ENCODE measurements at places on chromosomes 2 and 18. TPM values are rescaled to one million over a fixed set of nuclear protein-coding genes. Genes with fewer than 3 reads are reported as not detected.

TYMS gene
- total RNA-seq = 1.3 TPM

SERPINB3 gene
- not detected for total RNA-seq

- no peak overlapping the region for H3K4me3 ChIP-seq
- H3K27ac ChIP-seq = no peak overlapping the region
- no peaks in the 10 kb centered on the region for H3K4me1 ChIP-seq
- no peaks in the 10 kb centered on the region for H3K36me3 ChIP-seq
- DNase-seq = no peak
Observed at GRCh38 chr2:6674381-6674780, 191.3 kb downstream of the CMPK2 start.

GRCh38 chr18:48488388-48488850 is 50.4 kb upstream of the CTIF start:
- no peak overlapping the region for H3K27ac ChIP-seq
- no peak overlapping the region for H3K4me3 ChIP-seq
- no peaks in the 10 kb centered on the region for H3K36me3 ChIP-seq
- peak; percentile 70 for DNase-seq

DNA sequence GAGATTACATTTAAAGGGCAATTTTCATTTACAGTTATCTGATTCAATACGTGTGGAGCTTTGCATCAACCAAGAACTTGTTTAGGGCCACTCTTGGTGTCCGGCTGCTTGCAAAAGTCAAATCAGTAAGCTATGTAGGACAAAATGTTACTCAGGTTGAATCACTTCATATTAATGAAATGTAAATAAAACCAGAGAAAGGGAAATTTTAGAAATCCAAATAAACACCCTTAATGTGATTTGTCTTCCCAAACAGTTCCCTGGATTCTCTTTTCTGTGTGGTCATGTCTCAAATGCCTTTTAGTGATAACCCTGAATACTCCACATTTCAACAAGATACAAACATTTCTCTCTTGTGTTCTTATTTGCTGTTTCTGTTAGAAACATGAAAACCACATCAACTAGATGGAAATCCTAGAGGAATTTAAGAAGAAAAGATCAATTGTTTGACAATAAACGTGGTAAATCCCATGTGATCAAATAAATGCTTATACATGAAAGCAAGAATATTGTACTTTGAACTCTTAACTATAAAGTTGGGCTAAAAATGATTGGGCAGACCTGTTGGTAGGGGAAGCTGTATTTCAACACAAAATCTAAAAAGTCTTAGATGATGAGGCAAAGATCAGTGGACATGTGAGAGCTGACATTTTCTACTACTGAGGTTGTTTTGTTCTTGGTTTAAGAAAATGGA is 101.3 kb downstream of the CDC42EP3 start:
- H3K27me3 ChIP-seq = no peaks in the 10 kb centered on the region
- DNase-seq = no peak
- H3K36me3 ChIP-seq = no peaks in the 10 kb centered on the region
- no peaks in the 10 kb centered on the region for H3K4me1 ChIP-seq

GRCh38 chr2:120873958-120874887 is 138.6 kb downstream of the GLI2 start:
- H3K27ac ChIP-seq = no peak overlapping the region
- no peak for DNase-seq
- H3K27me3 ChIP-seq = no peaks in the 10 kb centered on the region
- H3K4me3 ChIP-seq = no peak overlapping the region

DNA sequence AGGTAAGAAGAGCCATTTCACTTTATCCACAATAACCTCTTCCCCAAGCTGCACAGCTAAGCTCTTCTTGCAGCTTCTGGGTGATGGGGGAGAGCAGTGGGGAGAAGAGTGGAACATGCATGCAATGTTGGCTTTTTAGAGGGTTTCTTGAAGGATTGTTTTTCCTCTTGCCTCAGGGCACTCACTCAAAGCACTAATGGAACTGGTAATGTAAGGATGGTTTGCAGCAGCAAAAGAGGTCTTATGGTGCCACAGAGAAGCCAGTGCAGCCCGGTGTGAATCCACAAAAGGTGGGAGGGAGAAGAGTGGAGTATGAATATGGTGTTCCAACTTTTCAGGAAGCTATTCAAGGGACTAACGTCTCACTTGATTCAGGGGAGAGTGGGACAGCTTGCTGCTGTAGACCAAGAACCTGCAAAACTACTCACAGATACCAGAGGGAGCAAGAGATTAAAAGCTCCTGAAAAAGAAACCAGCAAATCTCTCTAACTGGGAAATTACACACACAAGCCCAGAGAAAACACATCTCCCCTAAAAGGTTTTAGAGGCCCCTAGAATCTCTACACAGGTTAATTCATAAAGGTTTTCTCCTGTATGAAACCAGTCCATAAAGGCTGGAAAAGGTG is 116.4 kb downstream of the CHN1 start:
- no peak overlapping the region for H3K27ac ChIP-seq
- H3K36me3 ChIP-seq = no peaks in the 10 kb centered on the region
- no peak overlapping the region for H3K4me3 ChIP-seq
- H3K4me1 ChIP-seq = no peaks in the 10 kb centered on the region
- no peaks in the 10 kb centered on the region for H3K27me3 ChIP-seq
- DNase-seq = no peak

DNA sequence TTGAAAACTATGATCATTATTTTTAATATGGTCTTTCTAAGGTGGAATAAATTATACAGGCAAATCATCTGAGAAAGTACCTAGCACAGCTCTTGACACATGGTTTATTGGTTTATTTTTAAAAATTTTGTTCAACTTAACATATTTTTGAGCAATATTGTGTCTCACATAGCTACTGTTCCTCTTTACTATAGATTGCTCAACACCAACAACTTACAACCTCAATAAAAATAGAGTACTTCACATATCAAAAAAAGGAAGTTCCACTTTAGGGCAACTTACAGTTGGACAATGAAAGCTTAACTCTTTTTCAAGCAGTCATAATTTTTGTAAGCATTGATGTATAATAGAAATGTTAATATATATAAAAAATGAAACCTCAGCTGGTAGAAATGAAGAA is 440.9 kb upstream of the UBE2E3 start:
- H3K27me3 ChIP-seq = no peaks in the 10 kb centered on the region
- H3K27ac ChIP-seq = no peak overlapping the region
- no peaks in the 10 kb centered on the region for H3K36me3 ChIP-seq
- no peak overlapping the region for H3K4me3 ChIP-seq
- DNase-seq = no peak
- no peaks in the 10 kb centered on the region for H3K4me1 ChIP-seq

DNA sequence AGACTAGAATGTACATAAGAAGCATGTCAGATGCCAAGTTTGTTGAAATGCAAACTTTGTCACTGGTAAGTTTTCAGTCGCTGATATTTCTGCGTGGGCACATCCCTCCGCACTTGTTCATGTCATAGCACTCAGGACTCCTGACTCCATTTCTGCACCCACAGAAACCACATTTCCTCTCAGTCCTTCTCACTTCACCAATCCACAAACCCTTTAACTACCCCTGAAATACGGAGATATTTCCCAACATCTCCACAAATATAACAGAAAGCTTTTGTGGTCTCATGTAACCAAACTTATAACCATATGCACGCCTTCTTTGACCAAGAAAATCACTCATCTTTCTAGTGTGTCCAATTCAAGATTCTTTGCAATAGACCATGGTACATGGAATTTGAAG is 276.9 kb upstream of the ERBB4 start:
- H3K4me3 ChIP-seq = no peak overlapping the region
- H3K4me1 ChIP-seq = no peaks in the 10 kb centered on the region
- no peak for DNase-seq
- H3K36me3 ChIP-seq = no peaks in the 10 kb centered on the region
- H3K27me3 ChIP-seq = no peaks in the 10 kb centered on the region

RAB12 gene
- 55.0 TPM for total RNA-seq

GRCh38 chr18:7957297-7957696 is 390.2 kb downstream of the PTPRM start:
- DNase-seq = no peak
- no peaks in the 10 kb centered on the region for H3K27me3 ChIP-seq
- H3K4me1 ChIP-seq = no peaks in the 10 kb centered on the region
- H3K27ac ChIP-seq = no peak overlapping the region
- H3K36me3 ChIP-seq = no peaks in the 10 kb centered on the region

SNED1 gene
- 27.1 TPM for total RNA-seq

GRCh38 chr2:160142472-160142871 is 57.6 kb downstream of the ITGB6 start:
- H3K27ac ChIP-seq = peak overlapping the region; percentile 37
- H3K36me3 ChIP-seq = no peaks in the 10 kb centered on the region
- H3K27me3 ChIP-seq = no peaks in the 10 kb centered on the region
- no peak for DNase-seq
- no peak overlapping the region for H3K4me3 ChIP-seq
- no peaks in the 10 kb centered on the region for H3K4me1 ChIP-seq

GRCh38 chr2:44880125-44880483 is 61.4 kb upstream of the SIX3 start:
- no peak overlapping the region for H3K4me3 ChIP-seq
- peaks cover 12% of the 10 kb centered on the region for H3K27me3 ChIP-seq
- no peak for DNase-seq
- no peaks in the 10 kb centered on the region for H3K36me3 ChIP-seq
- no peaks in the 10 kb centered on the region for H3K4me1 ChIP-seq

DNA sequence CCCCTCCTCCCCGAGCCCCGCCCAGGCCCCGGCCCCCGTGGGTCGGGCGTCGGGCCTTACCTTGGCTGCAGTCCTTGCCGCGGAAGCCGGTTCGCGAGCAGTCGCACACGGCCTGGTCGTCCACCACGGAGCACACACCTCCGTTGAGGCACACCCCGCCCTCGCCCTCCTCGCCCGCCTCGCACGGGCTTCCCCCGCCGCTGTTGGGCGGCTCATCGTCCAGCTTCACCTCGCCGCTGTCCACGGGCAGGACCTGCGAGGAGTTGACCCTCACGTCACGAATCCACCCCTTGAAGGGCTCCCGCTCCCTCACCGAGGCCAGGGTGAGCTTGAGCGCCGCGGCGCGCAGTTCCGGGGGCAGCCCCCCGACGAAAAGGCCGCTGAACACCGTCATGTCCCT is 4.5 kb downstream of the NRXN1 start:
- H3K36me3 ChIP-seq = no peaks in the 10 kb centered on the region
- no peaks in the 10 kb centered on the region for H3K27me3 ChIP-seq
- DNase-seq = no peak
- H3K4me3 ChIP-seq = no peak overlapping the region
- H3K4me1 ChIP-seq = no peaks in the 10 kb centered on the region

- no peaks in the 10 kb centered on the region for H3K27me3 ChIP-seq
- peaks cover 7% of the 10 kb centered on the region for H3K36me3 ChIP-seq
- peak overlapping the region; percentile 26 for H3K27ac ChIP-seq
- no peak overlapping the region for H3K4me3 ChIP-seq
Observed at GRCh38 chr2:217875556-217876252, 127.1 kb downstream of the TNS1 start.

DNA sequence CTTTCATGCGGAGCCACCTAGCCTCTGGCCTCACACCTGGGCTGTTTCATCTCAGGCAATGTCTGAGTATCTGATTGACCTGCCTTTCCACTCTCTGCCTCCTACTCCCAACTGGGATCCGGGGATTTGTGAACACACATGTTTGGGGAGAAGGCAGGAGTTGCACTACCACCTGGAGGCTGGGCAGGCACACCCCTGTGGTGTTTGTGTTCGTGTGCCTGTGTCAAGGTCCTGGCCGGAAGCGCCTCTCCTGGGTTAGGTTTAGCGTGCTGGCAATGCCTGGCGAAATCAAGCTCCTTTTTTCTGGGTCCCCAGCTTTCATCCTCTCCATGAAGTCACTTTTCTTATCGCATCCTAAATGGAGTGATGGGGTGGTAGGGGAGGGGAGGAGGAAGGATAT is 63.9 kb downstream of the GATA6 start:
- no peak overlapping the region for H3K27ac ChIP-seq
- H3K36me3 ChIP-seq = no peaks in the 10 kb centered on the region
- no peak overlapping the region for H3K4me3 ChIP-seq
- H3K27me3 ChIP-seq = no peaks in the 10 kb centered on the region
- no peak for DNase-seq

DNA sequence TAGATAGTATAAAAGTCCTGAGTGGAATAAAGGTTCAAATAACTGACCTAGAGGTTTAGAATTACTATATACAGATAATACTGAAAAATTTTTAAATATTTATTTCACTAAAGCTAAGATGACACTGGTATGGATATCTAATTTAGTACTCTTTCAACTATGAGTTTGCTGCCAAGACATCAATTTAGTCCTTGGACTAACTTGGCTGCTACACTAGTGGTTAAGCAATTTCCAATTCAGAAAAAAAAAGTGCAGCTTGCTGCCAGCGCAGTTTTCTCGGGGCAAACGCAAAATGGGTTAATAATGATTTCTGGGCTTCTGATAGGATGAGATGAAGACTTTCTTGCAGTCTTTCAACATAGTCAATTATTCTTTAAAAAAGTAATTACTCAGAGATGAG is 10.8 kb downstream of the BUB1 start:
- no peaks in the 10 kb centered on the region for H3K36me3 ChIP-seq
- DNase-seq = no peak
- H3K4me1 ChIP-seq = no peaks in the 10 kb centered on the region
- H3K27ac ChIP-seq = no peak overlapping the region
- H3K4me3 ChIP-seq = no peak overlapping the region

GRCh38 chr2:23426263-23426905 is 41.4 kb downstream of the KLHL29 start:
- no peak overlapping the region for H3K27ac ChIP-seq
- no peak for DNase-seq
- H3K27me3 ChIP-seq = no peaks in the 10 kb centered on the region
- H3K4me1 ChIP-seq = no peaks in the 10 kb centered on the region
- no peak overlapping the region for H3K4me3 ChIP-seq
- no peaks in the 10 kb centered on the region for H3K36me3 ChIP-seq

GRCh38 chr18:10365021-10365500 is 89.4 kb upstream of the APCDD1 start:
- H3K4me1 ChIP-seq = no peaks in the 10 kb centered on the region
- no peak overlapping the region for H3K4me3 ChIP-seq
- H3K36me3 ChIP-seq = no peaks in the 10 kb centered on the region
- no peaks in the 10 kb centered on the region for H3K27me3 ChIP-seq

- H3K27ac ChIP-seq = no peak overlapping the region
- peak; percentile 40 for DNase-seq
- no peaks in the 10 kb centered on the region for H3K36me3 ChIP-seq
- H3K4me1 ChIP-seq = no peaks in the 10 kb centered on the region
- H3K4me3 ChIP-seq = no peak overlapping the region
Observed at GRCh38 chr2:232336241-232336736, 42.3 kb upstream of the ALPP start.

GRCh38 chr18:35153609-35154272 is 87.1 kb upstream of the ZNF397 start:
- no peaks in the 10 kb centered on the region for H3K36me3 ChIP-seq
- no peaks in the 10 kb centered on the region for H3K4me1 ChIP-seq
- no peak overlapping the region for H3K4me3 ChIP-seq
- no peak for DNase-seq

DNA sequence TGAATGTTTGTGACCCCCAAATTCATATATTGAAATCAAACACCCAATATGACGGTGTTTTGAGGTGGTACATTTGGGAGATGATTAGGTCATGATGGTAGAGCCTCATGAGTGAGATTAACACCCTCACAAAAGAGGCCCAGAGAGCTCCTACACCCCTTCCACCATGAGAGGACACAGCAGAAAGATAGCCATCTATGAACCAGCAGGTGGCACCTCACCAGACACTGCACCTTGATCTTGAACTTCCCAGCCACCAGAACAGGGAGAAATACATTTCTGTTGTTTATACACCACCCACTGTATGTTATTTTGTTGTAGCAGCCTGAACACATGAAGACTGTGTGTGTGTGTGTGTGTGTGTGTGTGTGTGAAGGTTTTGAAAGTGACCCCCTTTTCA is 58.1 kb downstream of the ST3GAL5 start:
- H3K4me3 ChIP-seq = no peak overlapping the region
- no peak overlapping the region for H3K27ac ChIP-seq
- no peaks in the 10 kb centered on the region for H3K27me3 ChIP-seq
- no peaks in the 10 kb centered on the region for H3K36me3 ChIP-seq
- no peak for DNase-seq
